ENCODE measurements at places on chromosomes 4 and X.

GRCh38 chr4:17027495-17027894, 129.1 kb upstream of the LDB2 start:
- DNase-seq = no peak

- no peak for DNase-seq
Observed at GRCh38 chr4:130131536-130131935, 1035.6 kb downstream of the C4orf33 start.

- no peak for DNase-seq
Observed at GRCh38 chrX:26574234-26574633, 358.3 kb downstream of the MAGEB5 start.

DNA sequence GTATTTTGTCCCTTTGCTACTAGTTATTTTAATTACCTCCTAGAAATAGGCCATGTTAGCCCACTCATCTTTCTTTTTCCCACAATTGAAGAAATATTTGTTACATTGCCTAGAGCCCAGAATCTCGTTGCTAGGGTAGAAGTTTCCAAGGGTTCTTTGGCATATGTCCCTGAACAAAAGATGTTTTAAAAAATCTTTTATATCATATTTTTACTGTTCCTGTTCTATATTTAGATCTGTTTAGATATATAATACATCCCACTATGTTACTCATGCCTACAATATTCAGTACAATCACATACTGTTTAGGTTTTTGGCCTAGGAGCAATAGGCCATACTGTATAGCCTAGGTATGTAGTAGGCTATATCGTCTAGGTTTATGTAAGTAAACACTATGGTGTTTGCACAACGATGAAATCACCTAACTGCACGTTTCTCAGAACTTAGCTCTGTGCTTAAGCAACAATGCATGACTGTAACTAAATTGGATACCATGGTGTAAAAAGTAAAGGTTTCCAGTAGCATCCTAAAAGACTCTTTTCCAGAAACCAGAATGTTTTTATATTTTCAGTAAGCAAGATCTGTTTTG, 236.0 kb upstream of the SLIT2 start:
- no peak for DNase-seq

DNA sequence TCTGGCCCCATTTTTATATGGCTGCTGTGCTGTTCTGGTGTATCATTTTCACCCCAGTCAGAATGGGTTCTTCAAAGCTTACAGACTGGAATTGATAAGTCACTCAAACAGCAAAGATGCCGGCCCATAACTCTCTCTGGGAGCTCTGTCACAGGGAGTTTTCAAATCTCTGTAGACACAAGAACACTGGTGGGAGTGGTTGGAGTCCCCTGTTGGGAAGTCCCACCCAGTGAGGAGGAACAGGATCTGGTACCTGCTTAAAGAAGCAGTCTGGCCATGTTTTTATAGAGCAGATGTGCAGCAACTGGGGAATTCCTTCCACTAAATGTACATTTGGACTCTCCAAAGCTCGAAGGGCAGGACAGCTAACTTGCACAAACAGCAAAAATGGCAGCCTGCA, 69.3 kb upstream of the UGT2B7 start:
- no peak for DNase-seq

- no peak for DNase-seq
Observed at GRCh38 chr4:8280158-8280875, 10.8 kb downstream of the HTRA3 start.

DNA sequence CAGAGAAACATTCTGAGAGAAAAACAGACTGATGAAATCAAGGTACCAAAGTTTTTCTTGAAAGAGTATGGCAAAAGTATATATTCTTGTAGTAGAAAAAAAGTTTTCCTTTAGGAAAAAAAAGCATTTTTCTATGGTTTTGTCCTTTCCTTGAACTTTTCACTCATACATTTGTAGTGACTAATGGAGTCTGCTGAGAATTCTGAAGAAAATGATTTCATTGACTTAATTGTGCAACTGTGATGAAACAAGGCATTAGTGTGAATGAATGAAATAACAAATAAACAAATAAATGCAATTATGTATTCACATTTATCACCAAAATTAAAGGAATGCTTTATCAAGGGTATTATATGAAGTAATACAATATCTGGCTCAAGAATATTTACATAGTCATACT, 5.7 kb downstream of the CSN1S1 start:
- no peak for DNase-seq

DNA sequence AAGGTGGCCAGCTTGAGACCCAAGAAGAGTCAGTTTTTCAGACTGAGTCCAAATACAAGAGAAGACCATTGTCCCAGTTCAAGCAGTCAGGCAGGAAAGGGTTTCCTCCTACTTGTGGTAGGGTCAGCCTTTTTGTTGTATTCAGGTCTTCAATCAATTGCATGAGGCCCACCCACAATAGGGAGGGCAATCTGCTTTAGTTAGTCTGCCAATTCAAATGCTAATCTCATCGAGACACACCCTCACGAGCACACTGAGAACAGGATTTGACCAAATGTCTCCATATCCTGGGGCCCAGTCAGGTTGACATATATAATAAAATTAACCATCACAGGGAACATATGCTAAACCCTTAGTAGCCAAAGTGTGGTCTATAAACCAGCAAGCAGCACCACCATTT, 75.3 kb upstream of the FRMPD3 start:
- DNase-seq = no peak

GRCh38 chrX:26783512-26784225, 567.7 kb downstream of the MAGEB5 start:
- no peak for DNase-seq

GRCh38 chr4:94452476-94453371, 982 bp downstream of the PDLIM5 start:
- no peak for DNase-seq

DNA sequence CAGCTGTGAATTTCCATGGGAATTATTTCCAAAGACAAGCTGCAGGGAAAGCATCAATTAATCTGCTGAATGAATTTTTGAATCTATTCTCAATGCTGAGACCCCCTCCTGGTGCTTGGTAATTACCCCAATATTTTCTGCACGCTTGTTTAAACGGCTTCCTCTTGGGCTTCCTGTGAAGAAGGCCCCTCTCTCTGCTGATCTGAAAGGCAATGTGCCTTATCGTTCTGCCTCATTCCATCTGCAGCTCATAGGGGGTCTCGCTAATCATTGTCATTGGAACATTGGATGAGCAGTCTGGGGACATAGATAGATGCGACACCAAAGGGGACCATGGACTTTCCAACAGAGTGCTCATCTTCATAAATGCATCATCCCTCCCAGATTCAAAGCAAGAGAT, 851.6 kb downstream of the PDHA2 start:
- no peak for DNase-seq

DNA sequence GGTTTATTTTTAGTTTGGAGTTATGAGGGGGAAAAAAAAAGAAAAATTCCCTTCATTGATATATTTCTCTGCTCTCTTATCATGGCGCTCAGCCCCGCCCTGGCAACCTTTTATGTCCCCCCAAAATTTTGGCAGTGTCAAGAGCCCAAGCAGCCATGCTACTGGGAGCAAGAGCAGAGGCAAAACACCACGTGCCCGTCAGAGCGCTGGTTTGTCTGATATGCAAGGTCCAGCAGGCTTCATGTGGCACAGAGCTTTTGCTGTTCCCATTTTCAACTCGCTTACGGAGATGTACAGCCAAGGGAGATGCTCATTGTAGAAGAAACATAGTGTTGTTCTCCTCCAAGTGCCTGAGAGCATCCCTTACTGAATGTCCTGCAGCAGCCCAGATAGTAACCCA, 27.3 kb downstream of the SLITRK2 start:
- DNase-seq = no peak

DNA sequence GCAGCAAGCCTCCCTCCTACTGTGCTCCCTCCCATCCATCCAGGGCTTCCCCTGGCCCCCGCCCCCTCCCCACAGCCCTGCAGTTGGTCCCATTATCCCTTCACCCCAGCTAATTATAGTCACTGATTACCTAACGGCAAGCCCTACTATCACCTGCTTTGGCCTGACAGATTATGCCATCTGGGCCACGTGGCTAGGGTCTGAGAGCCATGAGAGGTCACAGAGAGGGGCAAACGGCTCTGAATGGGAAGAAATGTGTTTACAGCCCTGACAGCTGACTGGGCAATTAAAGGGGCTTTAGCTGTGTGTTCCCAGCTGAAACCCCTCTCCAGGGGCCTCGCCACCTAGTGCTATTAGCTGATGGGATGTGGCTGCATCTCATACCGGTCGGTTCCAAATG, 134.4 kb upstream of the CPEB2 start:
- DNase-seq = no peak

DNA sequence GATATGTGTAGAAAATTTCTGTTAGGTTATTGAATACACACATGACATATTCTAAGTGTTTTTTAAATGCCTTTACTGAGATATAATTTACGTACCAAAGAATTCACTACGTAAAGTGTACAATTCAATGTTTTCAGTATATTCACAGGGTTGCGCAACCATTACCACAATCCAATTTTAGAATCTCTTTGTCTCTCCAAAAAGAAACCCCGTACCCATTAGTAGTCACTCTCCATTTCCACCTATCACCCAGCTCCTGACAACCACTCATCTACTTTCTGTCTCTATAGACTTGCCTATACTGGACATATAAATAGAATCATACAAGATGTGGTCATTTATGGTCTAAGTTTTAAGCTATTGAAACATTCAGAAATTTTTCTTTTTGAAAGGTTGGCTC, 53.0 kb upstream of the FBXW7 start:
- no peak for DNase-seq

GRCh38 chr4:155599085-155599484, 67.6 kb upstream of the GUCY1A1 start:
- DNase-seq = no peak

DNA sequence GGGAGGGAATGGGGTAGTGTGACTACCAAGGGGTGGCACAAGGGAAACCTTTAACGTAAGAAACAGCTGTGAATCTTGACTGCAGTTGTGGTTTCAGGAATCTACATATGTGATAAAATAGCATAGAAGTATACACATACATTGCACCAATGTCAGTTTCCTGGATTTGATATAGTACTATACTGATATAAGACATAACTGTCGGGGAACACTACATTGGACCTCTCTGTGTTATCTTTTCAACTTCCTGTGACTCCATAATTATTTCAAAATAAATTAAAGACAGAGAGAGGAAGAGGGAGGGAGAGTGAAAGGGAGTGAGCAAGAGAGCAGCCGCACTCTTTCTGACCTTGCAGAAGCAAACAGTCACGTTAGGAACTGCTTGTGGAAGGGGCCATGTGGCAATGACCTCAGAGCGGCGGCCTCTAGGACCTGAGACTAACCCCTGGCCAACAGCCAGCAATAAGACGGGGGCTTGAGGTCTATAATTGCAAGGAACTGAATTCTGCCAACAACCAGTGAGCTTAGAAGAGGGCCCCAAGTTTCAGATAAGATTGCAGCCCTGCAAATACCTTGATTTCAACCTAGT, 47.4 kb downstream of the NALF2 start:
- DNase-seq = no peak
